GM13977 (cell line): ENCODE measurements at places on chromosomes 5 and 9.

DNA sequence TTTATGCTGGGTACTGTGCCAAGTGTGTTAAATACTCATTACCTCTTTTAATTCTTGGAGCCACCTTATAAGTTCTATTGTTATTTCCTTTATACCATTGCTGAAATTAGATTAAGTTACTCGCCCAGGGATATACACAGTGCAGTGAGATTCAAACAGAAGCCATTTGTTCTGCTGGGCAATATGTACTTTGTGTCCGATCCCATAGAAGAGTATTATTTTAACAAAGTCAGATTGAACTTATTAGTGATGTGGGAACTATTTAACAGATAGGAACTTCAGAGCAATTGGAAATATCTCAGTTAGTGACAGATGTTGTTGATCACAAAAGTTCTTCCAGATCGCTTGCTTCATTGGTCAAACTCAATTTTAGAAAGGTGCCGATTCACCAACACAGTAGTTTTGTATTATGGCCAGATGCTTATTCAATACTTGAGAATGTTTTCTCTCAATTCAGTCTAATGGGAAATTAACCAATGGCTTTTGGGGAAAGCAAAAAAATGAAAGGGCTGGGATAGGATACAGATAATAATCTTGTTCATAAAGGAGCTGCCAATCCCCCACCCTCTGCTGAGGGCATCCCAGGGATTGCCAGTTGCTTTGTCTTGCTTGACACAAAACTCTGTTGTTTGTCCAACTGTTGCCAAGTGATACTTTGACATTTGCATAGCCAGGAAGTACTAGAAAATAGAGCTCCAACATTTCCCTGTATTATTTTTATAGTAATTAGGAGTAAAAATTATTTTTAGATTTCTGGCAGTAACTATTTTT is 94.8 kb upstream of the SEMA6A start:
- DNase-seq: no peak

GRCh38 chr9:136231478-136232297 is 13.9 kb downstream of the QSOX2 start:
- DNase-seq: no peak

GRCh38 chr5:92019376-92019990 is 636.4 kb upstream of the ARRDC3 start:
- no peak for DNase-seq

- no peak for DNase-seq
Measured at GRCh38 chr9:89801742-89802670, 197.2 kb downstream of the GADD45G start.

DNA sequence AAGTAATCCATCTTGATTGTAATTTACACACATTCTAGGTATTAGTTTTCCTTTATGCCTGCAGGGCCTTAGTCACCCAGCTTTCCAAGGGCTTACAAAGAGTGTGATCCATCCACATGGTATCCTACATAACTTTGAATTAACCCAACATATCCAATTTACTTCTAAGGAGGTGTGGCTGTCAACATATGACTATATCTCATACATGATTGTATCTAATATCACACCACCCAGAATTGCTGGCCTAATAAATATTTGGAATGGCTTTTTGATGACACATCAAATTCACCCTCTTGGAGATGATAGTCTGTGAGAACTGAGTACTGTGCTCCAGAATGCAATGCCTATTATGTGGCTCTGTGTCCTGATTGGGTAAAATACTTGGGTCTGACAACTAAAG is 363.3 kb upstream of the GRIN3A start:
- DNase-seq: no peak

- DNase-seq: peak; percentile 89
Measured at GRCh38 chr9:136170006-136170901, 34.7 kb downstream of the LHX3 start.

- DNase-seq: peak; percentile 19
Measured at GRCh38 chr5:36305571-36306326, 4.0 kb upstream of the RANBP3L start.

DNA sequence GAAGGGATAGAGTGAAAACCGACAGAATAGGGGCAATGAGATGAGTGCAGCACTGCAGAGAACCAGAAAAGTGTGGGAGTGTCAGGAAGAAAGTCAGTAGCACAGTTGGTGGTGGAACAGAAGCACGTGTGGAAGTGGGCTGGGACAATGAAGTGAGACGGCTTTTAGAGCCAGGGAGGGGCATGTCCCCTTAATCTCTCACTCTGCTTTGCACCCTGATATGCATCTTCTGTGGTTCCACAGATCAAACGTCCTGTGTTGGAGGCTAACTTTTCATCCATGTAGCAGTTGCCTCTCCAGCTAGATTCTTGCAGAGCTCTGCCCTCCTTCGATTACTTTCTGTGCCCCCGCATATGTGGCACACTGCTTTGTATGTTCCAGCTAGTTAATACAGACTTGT is 163.6 kb downstream of the DOCK8 start:
- no peak for DNase-seq
